Aorta (tissue), 5 donors: ENCODE measurements at places on chromosomes 7 and 10.
A peak's percentile ranks its signal among the peaks of the same experiment; 100 is the strongest.

- no peaks in the 10 kb centered on the region for H3K36me3 ChIP-seq
- DNase-seq, result no peak
- H3K27ac ChIP-seq, result no peak overlapping the region
- no peak overlapping the region for H3K4me3 ChIP-seq
- H3K27me3 ChIP-seq, result no peaks in the 10 kb centered on the region
- H3K4me1 ChIP-seq, result no peaks in the 10 kb centered on the region
Observed at GRCh38 chr7:134639683-134640279, 6.9 kb upstream of the BPGM start.

- H3K27me3 ChIP-seq, result no peaks in the 10 kb centered on the region
- H3K36me3 ChIP-seq, result no peaks in the 10 kb centered on the region
- no peaks in the 10 kb centered on the region for H3K4me1 ChIP-seq
- no peak for DNase-seq
- H3K27ac ChIP-seq, result no peak overlapping the region
- H3K4me3 ChIP-seq, result no peak overlapping the region
Observed at GRCh38 chr10:110914431-110914830, 4.5 kb downstream of the BBIP1 start.

- H3K27me3 ChIP-seq, result no peaks in the 10 kb centered on the region
- no peak overlapping the region for H3K4me3 ChIP-seq
- no peaks in the 10 kb centered on the region for H3K36me3 ChIP-seq
Observed at GRCh38 chr7:23055582-23056178, 41.8 kb upstream of the HYCC1 start.

GRCh38 chr7:83060218-83060617, 102.5 kb downstream of the PCLO start:
- DNase-seq, result no peak
- no peaks in the 10 kb centered on the region for H3K27me3 ChIP-seq
- no peak overlapping the region for H3K27ac ChIP-seq
- no peaks in the 10 kb centered on the region for H3K36me3 ChIP-seq

GRCh38 chr7:77626586-77627308, 69.5 kb upstream of the RSBN1L start:
- no peaks in the 10 kb centered on the region for H3K27me3 ChIP-seq
- no peak overlapping the region for H3K27ac ChIP-seq
- peaks cover 4% of the 10 kb centered on the region for H3K36me3 ChIP-seq
- H3K4me3 ChIP-seq, result no peak overlapping the region
- DNase-seq, result no peak
- no peaks in the 10 kb centered on the region for H3K4me1 ChIP-seq

DNA sequence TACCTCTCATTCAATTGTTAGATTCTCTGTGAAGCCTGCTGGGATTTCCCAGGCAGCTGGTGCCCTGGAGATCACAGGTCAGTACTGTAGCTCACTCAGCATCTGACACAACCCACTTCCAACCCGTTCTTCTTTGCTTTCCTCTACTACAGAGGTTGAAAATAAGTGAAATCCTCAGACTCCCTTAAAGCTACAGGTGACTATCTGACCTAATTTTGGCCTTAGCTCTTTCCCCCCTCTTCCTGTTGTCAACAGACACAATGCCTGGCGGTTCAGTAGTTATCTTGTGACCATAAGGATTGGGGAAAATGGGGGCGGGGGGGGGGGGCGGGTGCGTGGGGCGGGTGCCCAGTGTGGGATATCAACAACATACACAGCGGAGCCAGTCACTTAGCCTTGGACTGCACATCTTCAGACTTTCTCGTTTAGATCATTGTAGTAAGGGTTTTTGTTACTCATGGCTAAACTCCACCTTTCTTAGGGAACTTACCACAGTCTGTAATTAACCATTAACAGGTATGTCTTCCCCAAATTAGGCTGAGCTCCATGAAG, 37.8 kb downstream of the MTPN start:
- H3K27ac ChIP-seq, result no peak overlapping the region
- H3K36me3 ChIP-seq, result no peaks in the 10 kb centered on the region
- no peak for DNase-seq
- no peak overlapping the region for H3K4me3 ChIP-seq

- H3K27ac ChIP-seq, result no peak overlapping the region
- no peaks in the 10 kb centered on the region for H3K4me1 ChIP-seq
- H3K36me3 ChIP-seq, result no peaks in the 10 kb centered on the region
- H3K27me3 ChIP-seq, result no peaks in the 10 kb centered on the region
- no peak for DNase-seq
Observed at GRCh38 chr10:20132816-20133215, 316.6 kb downstream of the PLXDC2 start.

GRCh38 chr7:55887821-55888247, 578 bp downstream of the ZNF713 start:
- no peaks in the 10 kb centered on the region for H3K36me3 ChIP-seq
- H3K4me3 ChIP-seq, result peak overlapping the region; percentile 85
- no peak overlapping the region for H3K27ac ChIP-seq
- H3K4me1 ChIP-seq, result no peaks in the 10 kb centered on the region
- no peaks in the 10 kb centered on the region for H3K27me3 ChIP-seq
- no peak for DNase-seq

DNA sequence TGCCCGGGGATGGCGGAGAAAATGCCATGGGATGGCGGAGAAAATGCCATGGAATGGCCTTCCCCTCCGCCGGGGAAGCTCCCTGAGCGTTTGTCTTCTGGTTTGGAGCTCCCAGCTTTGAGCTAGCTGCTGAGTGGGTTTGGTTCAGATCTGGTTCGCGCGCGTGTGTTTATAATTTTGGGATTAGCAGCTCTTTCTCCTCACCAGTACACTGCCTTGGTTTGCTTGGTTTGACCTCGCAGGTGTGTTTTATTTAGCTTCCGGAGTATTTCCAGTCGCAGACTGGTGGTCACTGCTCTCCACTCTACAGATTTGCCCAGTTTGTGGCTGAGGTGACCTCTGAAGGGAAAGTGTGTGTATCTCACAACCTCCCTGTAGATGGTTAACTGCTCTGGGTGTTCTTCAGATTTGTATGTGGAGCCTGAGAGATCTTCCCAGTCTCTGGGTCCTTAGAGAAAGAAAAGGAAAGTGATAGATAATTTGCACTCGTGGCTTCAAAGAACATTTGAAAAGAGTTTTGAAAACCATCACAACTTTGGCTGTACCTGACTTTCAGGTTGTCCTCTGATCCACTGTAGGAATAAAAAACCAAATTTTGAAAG, 597 bp downstream of the ZNF277 start:
- H3K27ac ChIP-seq, result peak overlapping the region; percentile 25
- H3K4me3 ChIP-seq, result peak overlapping the region; percentile 87
- no peaks in the 10 kb centered on the region for H3K4me1 ChIP-seq
- no peaks in the 10 kb centered on the region for H3K27me3 ChIP-seq
- H3K36me3 ChIP-seq, result no peaks in the 10 kb centered on the region
- no peak for DNase-seq
